ENCODE measurements at places on chromosomes 6 and 20. TPM values are rescaled to one million over a fixed set of nuclear protein-coding genes. Genes with fewer than 3 reads are reported as not detected.
A peak's percentile ranks its signal among the peaks of the same experiment; 100 is the strongest.

LINC00237 gene
- not detected for total RNA-seq

DEFB121 gene
- not detected for total RNA-seq

DNA sequence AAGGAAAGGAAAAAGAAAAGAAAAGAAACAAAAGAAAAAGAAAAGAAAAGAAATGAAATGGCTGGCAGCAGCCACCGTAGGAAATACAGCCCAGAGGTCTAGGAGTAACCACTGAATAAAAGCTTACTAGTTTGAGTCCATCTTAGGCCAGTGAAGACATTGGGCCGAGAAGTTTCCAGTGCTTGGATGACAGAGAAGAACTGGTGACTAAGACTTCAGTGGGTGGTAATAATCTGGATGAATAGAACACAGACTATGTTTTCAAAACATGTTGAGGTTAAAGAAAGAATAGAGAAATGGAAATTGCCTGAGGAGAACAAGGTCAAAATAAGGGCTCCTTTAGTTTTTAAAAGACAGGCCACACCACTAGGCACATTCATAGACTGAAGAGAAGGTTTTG is 198.8 kb downstream of the ATXN1 start:
- DNase-seq: no peak
- H3K4me3 ChIP-seq: no peak overlapping the region
- no peaks in the 10 kb centered on the region for H3K36me3 ChIP-seq
- H3K27ac ChIP-seq: no peak overlapping the region
- peaks cover 9% of the 10 kb centered on the region for H3K4me1 ChIP-seq
- no peaks in the 10 kb centered on the region for H3K27me3 ChIP-seq

GRCh38 chr20:36344517-36345132 is 38.5 kb downstream of the DLGAP4 start:
- peak; percentile 68 for DNase-seq
- H3K27ac ChIP-seq: no peak overlapping the region
- H3K27me3 ChIP-seq: no peaks in the 10 kb centered on the region
- H3K36me3 ChIP-seq: no peaks in the 10 kb centered on the region
- H3K4me3 ChIP-seq: no peak overlapping the region

MAP1LC3A gene
- 25.7 TPM for total RNA-seq

LHFPL5 gene
- total RNA-seq: not detected

DNA sequence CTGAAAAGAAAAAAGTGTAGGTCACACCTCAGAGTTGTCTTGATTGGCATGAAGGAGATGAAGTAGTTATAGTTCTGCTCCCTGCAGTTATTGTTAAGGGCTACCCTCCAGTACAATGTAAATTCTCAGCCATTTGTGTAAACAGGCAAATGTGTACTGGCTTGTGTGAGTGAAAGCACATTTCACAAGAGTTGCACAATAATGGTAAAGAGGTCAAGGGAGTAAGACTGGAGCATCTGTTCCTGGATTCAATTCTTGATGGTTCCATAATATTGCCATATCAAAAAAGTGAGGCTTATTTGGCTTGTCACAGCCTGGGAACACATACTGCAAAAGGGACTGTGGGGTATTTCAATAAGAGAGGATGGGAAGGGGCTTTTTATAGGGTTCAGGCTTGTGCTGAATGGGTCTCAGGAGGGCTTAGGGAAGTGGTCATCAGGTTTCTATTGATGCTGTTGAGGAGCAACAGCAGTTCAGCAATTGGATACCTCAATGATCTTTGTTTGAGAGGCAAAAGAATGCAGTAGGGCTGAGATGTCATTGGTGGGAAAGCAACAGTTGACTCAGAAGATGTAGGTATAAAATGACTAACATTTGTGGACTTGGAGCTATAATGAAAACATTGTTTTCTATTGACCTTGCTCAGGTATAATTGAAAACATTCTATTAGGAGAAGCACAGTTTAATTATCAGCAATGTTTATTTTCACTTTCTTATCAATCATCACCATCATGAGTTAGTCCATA is 402.6 kb downstream of the BCKDHB start:
- H3K36me3 ChIP-seq: no peaks in the 10 kb centered on the region
- H3K4me3 ChIP-seq: no peak overlapping the region
- H3K4me1 ChIP-seq: no peaks in the 10 kb centered on the region
- no peak overlapping the region for H3K27ac ChIP-seq

- H3K36me3 ChIP-seq: no peaks in the 10 kb centered on the region
- no peak for DNase-seq
- H3K27ac ChIP-seq: no peak overlapping the region
- no peak overlapping the region for H3K4me3 ChIP-seq
- H3K27me3 ChIP-seq: no peaks in the 10 kb centered on the region
Measured at GRCh38 chr20:62942456-62942855, 4.5 kb downstream of the GID8 start.

DNA sequence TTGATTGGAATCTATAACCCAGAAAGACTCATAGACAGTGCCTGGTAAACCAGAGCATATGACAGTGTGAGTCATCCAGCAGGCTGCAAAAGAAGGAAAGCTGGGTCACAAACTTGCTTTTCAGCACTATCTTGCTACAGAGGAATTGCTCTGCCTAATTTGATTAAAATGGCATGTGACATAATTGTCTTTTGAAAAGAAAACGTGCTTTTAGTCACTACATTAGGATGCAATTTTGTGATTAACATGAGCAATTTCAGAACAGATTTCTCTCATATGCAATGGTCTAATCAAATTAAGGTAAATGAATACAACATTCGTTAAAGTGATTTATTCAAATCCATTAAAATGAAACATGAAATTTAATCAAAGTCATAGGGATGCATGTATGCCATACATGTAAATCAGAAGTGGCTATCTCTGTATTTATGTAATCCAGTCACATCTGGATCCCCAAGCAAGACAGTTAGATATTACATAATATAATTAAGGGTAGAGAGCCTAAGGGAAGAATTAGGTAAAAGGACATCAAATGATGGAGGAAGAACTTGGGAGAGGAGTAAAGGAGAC is 400.0 kb upstream of the HTR1E start:
- H3K4me1 ChIP-seq: no peaks in the 10 kb centered on the region
- H3K36me3 ChIP-seq: no peaks in the 10 kb centered on the region
- no peak overlapping the region for H3K4me3 ChIP-seq
- no peak overlapping the region for H3K27ac ChIP-seq

DNA sequence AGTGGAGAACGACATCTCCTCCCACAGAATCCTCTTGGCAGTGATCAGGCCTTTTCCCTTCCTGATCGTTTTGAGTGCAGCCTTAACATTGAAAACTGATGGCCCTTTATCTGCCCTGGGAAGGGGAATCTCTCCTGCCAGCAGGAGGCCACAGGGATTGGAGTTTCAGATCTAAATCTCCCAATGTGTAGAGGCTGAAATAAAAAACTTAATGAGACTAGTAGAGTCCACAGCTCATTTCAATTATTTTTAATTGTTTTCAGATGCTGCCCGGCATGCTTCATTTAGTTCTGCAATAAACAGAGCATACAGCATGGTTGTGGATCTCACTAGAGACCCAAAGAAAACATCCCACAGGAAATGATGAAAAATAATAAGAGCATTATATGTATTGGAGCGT is 662.2 kb upstream of the HS3ST5 start:
- H3K4me1 ChIP-seq: no peaks in the 10 kb centered on the region
- no peak overlapping the region for H3K27ac ChIP-seq
- no peaks in the 10 kb centered on the region for H3K27me3 ChIP-seq

GRCh38 chr6:95685822-95686221 is 108.5 kb downstream of the MANEA start:
- no peaks in the 10 kb centered on the region for H3K27me3 ChIP-seq
- H3K4me3 ChIP-seq: no peak overlapping the region
- H3K27ac ChIP-seq: no peak overlapping the region
- no peaks in the 10 kb centered on the region for H3K4me1 ChIP-seq

KCNK16 gene
- not detected for total RNA-seq

NNAT gene
- 0.61 TPM for total RNA-seq

GRCh38 chr6:39182604-39183003 is 46.7 kb downstream of the KCNK5 start:
- no peaks in the 10 kb centered on the region for H3K4me1 ChIP-seq
- no peaks in the 10 kb centered on the region for H3K36me3 ChIP-seq

DNA sequence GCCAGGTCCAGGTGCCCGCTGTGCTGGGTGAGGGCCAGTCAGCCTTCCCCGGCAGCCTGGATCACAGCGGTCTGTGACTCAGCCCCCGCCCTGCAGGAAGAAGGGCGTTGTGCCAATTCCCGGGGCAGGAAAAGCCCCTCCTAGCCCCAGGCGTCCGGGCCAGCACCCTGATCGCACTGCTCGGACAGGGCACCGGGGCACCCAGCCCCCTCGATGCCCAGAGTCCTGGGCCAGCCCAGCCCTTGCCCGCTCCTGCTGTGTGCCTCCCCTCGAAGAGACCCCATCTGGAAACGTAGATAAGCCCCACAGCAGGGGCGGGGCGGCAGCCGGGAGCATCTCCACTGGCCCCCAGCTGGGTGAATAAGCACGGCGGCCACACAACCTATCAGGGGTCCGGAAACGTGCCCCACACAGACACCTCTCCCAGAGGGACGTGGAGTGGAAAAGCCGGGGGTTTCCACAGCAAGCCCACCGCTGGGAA is 9.9 kb downstream of the LAMA5 start:
- DNase-seq: peak; percentile 89
- peak overlapping the region; percentile 45 for H3K4me3 ChIP-seq
- peaks cover 52% of the 10 kb centered on the region for H3K4me1 ChIP-seq
- H3K27me3 ChIP-seq: no peaks in the 10 kb centered on the region

TAF4 gene
- total RNA-seq: 15.6 TPM

DNA sequence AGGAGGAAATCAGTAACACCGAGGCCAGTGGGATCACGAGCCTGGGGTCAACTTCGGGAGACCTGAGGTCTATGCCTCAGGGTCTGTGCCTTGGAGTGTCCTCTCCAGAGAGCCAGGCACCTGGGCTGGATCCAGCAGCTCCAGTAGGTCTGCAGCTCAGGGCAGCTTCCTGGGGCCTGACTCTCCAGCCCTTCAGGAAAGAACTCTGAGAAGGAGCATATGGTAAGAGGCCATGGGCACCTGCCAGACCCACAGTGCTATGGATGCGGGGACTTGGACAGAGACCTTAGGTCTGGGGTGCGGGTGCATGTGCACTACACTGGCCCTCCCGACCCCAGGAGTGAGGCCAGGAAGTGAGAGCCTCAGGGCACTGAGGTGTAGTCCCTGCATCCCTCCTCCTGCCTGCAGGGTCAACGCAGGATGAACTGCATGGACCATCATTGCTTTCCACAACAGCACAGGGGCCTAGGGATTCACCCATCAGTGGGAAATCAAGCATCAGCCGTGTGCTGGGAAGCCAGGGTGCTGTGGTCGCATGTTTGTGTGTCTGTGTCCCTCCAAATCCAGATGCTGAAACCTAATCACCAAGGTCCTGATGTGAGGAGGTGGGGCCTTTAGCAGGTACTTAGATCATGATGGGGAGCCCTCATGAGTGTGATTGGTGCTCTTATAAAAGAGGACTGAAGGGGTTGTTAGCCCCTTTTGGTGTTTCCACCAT is 210.9 kb upstream of the CST7 start:
- H3K4me1 ChIP-seq: no peaks in the 10 kb centered on the region
- H3K27ac ChIP-seq: no peak overlapping the region
- no peak overlapping the region for H3K4me3 ChIP-seq
- no peaks in the 10 kb centered on the region for H3K36me3 ChIP-seq
- no peaks in the 10 kb centered on the region for H3K27me3 ChIP-seq

GRCh38 chr6:44071670-44072451 is 55.4 kb downstream of the MRPL14 start:
- H3K27ac ChIP-seq: no peak overlapping the region
- H3K27me3 ChIP-seq: no peaks in the 10 kb centered on the region
- no peak for DNase-seq
- H3K4me3 ChIP-seq: no peak overlapping the region
- peaks cover 18% of the 10 kb centered on the region for H3K4me1 ChIP-seq

Measured in adrenal gland (tissue), 19 donors.